Activated T-helper 1 cell treated with anti-CD3 and anti-CD28 coated beads, Interleukin-2, amount 50 U/mL, for 16 hours (primary cell): ENCODE measurements at places on chromosomes 5 and 9.

DNA sequence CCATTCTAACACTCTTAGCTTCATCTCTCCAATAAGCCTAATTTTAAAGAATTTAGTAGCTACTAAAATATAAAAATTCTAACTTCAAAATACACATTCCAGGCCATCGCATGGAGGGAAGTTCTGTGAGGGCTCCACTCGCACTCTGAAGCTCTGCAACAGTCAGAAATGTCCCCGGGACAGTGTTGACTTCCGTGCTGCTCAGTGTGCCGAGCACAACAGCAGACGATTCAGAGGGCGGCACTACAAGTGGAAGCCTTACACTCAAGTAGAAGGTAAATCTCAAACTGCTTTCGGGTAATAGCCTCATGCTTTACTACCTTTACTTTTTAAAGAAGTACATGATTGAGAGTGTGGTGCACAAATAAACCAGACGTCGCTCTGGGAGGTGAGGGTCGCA lies 94.8 kb downstream of the ADAMTS16 start:
- DNase-seq: no peak

DNA sequence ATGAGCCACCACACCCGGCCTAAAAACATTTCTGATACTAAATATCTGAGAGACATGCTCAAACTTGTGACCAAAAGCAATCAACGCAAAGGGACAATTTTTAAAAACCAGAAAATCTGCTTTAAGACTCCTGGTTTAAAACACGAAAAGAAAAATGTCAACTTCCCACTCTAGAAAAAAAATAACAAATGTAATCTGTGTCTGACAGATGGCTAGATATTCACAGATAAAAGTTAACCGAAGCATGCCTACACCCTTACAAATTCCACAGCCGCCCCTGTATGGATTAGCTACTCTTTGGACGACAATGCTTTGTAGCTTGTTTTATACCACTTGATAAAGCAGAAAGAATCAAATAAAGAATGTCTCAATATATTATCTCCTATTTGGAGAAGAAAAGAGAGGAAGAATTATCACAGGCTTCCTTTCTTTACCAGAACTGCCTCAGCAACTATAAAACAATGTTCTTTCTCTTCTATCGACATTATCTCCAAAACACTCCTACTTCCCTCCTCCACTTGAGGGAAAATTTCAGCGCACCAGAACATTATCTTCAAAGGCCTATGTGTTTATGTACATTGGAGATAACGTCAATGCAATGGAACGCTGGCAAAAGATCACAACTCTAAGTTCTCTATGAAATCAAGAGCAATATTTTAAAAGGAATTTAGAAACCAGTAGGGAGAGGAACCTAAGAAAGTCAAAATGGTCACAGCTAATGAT lies 26.2 kb downstream of the CEMIP2 start:
- no peak for DNase-seq

- DNase-seq: no peak
Measured at GRCh38 chr9:127076860-127077643, 45.4 kb downstream of the ANGPTL2 start.

DNA sequence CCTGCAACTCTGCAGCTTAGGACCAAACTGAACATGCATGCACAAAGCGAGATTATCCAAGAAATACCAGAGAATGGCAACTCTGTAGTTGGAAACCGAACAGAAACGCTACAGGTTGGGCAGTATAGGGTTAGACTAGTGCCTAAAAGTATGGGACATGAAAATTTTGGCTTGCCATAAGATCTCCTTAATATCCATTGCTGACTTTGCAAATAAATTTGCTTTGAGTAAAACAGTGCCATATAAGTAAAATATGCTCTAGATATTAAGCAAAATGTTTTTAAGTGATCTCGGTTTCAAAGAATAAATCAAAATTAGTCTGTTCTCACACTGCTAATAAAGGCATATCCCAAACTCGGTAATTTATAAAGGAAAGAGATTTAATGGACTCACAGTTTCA lies 456.0 kb downstream of the PRDM9 start:
- no peak for DNase-seq

- DNase-seq: no peak
Measured at GRCh38 chr5:80516826-80517225, 28.9 kb downstream of the FAM151B start.

- DNase-seq: no peak
Measured at GRCh38 chr9:33687779-33688178, 107.6 kb upstream of the PRSS3 start.

- no peak for DNase-seq
Measured at GRCh38 chr9:119634006-119634405, 264.8 kb upstream of the BRINP1 start.

- no peak for DNase-seq
Measured at GRCh38 chr5:75753182-75753581, 35.9 kb upstream of the POC5 start.

- no peak for DNase-seq
Measured at GRCh38 chr5:52453176-52453575, 334.5 kb upstream of the ITGA1 start.
